Suppressor macrophage (primary cell): ENCODE measurements at places on chromosomes 5 and 9.

GRCh38 chr5:42587096-42587723 is 164.0 kb downstream of the GHR start:
- no peak for DNase-seq

- DNase-seq = no peak
These were observed 34.2 kb downstream of the MEGF10 start for GRCh38 chr5:127324756-127325155.

DNA sequence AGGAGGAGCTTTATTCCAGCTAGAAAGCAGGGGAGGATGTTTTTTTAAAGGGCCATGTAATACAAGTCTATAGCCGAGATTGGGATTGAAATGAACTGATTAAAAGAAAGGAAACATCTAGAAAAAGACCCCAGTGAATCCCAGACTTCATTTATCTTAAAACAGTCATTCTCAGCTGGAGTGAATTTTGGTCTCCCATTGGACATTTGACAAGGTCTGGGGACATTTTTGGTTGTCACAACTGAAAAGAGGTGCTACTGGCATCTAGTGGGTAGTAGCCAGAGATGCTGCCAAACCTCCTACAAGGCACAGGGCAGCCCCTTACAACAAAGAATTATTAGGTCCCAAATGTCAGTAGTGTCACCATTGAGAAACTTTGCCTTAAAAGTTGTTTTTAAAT is 16.3 kb upstream of the SPINK4 start:
- DNase-seq = no peak

DNA sequence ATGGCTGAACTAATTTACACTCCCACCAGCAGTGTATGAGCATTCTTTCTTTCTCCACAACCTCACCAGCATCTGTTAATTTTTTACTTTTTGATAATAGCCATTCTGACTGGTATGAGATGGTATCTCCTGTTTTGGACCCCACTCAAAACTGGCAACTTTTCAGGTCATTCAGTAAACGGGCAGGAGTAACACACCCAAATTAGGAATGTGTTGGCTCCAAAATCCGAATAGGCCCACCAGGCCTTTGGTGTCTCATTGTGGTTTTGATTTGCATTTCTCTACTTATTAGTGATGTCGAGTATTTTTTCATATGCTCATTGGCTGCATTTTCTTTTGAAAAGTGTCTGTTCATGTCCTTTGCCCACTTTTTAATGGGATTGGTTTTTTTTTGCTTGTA is 517.1 kb downstream of the TMEM232 start:
- DNase-seq = no peak

DNA sequence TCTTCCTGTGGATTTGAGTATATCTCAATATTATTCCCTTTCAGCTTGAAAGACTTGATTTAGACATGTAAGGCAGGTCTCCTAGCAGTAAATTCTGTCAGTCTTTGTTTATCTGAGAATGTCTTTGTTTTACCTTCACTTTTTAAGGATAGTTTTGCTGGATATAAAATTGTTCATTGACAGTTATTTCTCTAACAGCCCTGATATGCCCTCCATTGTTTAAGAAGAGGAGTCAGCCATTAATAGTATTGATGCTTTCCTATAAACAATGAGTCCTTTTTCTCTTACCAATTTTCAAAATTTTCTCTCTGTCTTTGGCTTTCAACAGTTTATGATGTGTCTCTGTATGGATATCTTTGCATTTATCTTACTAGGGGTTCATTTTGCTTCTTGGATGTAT is 163.5 kb upstream of the ANKRD55 start:
- DNase-seq = no peak

DNA sequence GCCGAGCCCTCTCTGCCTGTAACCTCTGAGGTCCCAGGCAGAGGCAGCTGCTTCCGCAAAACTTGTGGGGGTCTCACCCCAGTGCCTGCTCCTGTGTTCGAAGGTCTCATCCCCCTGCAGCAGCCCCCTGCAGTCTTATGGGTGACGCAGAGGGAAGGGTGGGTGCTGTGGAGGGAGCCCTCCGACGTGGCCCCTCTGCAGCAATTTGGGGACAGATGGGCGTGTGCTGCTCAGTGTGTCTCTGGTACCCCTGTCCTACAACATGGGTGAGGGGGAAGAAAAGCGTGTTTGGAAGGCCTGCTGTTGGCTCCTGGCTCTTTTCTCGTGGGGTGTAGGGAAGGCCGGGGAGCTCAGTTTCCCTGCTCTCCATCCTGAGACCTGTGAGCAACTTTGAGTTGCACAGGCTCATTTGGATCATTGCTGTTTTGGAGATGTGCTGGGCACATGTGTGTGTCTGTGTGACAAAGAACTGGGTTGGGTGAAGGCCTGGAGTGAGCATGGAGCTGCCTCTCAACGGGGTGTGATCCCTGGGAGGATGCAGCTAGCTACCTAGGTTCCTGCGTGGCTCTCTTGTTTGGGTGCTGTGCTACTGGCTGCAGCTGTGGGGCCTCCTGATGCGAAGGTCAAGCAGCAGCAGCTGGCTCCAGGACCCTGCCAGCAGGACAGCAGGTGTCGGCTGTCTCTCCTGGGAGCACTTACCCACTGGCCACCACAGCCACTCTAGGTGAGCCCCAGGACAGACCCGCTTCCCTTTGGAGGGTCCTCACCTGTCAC is 179.6 kb upstream of the PITX1 start:
- DNase-seq = no peak

- DNase-seq = no peak
These were observed 93.9 kb upstream of the EDIL3 start for GRCh38 chr5:84478603-84479002.

DNA sequence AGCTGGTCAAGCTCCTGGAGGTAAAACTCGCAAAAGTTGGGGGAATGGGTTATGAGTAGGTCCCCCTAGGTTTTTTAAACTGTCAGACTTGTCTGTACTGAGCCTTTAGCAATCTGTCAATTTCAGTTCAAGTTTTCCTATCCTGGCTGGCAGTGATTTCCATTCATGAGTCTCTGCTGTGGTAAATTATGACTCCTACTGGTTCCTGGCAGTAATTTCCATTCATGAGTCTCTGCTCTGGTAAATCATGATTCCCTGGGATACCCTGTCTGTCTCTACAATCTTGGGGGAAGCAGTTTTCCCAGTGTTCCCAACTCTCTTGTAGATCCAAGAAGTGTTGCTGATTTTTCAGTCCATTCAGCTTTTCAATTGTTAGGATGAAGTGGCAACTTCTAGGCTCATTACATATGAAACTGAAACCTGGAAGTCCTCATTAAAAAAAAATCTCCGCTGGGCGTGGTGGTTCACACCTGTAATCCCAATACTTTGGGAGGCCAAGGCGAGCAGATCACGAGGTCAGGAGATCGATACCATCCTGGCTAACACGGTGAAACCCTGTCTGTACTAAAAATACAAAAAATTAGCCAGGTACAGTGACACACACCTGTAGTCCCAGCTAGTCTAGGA is 91.3 kb upstream of the GPBP1 start:
- DNase-seq = peak; percentile 22

DNA sequence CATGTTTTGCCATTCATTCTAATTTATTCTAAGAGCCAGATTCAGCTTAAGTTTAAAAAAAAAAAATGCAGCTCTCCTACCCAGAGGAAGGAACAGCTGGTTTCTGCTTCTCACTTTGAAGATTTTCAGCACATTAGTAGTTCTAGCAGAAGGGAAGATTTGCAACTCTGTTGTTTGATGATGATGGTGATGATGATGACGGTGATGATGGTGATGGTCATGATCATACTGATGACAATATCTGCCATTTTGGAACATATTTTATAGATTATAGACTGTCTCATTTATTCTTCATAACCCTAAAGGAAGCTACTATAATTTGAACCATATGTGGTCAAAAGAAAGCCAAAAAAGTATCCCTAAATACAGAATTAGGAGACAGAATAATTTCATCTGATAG is 7.9 kb upstream of the MED10 start:
- no peak for DNase-seq

GRCh38 chr9:38380872-38381534 is 11.5 kb upstream of the ALDH1B1 start:
- DNase-seq = no peak

DNA sequence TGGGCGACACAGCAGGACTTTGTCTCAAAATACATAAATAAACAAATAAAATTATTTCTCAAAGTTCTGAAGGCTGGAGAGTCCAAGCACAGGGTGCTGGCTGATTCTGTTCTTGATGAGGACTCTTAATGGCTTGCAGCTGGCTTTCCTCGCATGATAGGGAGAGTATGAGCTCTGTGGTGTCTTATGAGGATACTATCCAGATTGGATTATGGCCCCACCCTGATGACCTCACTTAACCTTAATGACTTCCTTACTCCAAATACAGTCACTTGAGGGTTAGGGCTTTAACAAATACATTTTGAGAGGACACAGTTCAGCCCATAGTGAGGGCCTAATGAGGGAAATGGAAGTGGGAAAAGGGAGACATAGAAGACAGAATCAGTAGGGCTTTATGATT is 87.7 kb downstream of the FOCAD start:
- no peak for DNase-seq
